ENCODE measurements at places on chromosomes 6 and 20.

DNA sequence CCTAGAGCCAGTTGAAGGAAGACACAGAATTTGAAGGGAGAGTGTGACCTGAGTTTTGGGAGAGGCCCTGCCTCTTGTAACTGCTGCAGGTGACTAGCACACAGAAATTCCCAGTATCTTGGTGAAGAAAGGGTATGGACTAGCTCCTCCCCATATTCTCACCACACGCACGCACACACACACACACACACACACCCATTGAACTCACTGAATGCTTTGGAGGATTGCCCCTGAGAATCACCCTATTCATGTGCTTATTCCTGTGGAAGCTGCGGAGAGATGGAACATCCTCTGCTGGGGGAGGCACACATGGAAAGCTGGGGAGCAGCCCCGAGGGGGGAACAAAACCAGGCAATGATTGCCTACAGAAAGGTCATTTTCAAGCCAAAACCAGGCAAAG is 6.2 kb upstream of the LMBRD1 start:
- no peak for DNase-seq

GRCh38 chr6:25706314-25707014 is 48.1 kb upstream of the SLC17A4 start:
- DNase-seq: peak; percentile 47

DNA sequence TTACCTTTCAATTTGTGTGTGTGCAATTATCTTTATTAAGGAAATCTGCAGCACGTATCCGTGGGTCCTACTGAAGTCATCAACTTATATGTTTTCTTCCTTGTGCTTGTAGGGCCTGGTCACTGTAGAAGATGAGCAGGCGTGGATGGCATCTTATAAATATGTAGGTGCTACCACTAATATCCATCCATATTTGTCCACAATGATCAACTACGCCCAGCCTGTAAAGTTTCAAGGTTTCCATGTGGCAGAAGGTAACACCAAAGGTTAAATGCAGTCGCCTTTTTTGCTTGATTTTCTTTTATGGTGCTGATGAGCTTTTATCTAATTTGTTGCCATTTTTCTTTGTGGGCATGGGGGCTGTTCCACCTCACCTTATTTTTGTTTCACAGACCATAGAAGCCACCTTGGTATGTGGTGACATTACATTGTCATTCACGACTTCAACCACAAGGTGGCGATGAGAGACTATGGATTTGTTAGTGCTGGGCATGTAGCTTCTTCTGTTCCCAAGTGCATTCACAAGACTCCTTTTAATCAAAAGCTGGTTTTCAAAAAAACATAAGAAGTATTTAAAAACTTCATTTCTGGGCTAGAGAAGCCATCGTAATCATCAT is 106.5 kb upstream of the LAMP5 start:
- peak; percentile 41 for DNase-seq

DNA sequence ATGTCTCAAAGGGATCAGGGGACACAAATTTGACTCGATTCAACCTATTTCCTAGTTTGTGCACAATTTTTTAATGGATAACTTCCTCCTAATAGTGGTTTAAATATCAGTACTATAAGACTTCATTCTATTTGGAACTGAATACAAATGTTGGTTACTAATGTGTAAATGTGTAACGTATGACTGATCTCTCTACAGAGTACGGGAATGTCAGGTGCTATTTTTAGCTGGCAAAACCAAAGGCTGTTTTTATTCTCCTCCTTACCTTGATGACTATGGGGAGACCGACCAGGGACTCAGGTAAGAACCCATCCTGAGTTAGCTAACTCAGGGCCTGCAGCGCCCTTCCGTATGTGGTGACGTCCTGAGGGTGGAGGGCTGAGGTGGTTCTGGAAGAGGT is 33.0 kb downstream of the PRPH2 start:
- DNase-seq: no peak

DNA sequence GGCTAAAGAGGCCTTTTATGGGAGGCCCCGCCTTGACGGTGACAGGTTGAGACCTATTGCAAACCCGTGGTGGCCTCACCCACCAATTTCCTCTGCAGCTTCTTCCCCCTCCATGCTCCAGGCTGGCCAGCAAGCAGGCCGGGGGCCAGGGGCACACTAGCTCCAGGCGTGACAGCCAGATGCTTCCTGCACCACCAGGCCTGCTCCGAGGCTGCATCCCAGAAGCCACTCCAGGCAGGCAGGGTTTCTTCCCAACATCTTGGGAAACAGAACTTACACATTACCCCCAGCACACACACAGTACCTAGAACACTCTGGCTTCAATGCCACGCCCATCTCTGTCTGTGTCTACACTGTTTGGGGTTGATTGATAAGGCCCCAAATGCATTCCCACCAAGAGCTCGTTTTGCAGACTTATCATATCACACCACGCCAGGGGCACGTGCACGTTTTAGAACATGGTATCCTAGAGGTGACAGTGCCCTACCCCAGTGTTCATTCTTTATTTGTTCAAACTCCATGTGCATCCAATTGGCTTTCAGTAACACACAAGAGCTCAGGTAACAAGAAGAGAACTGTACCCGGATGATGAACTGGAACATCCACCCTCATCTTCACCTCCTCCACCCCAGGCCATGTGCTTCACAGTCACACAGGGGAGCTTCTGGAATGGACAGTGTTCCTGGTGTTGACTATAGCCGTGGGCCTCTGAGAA is 221.4 kb upstream of the RREB1 start:
- DNase-seq: no peak
